ENCODE measurements at places on chromosomes 13 and 19. TPM values are rescaled to one million over a fixed set of nuclear protein-coding genes. Genes with fewer than 3 reads are reported as not detected.
A peak's percentile ranks its signal among the peaks of the same experiment; 100 is the strongest.

Gene KLF1
- 0.37 TPM for total RNA-seq

Gene HIPK4
- 0.15 TPM for total RNA-seq

Gene GSX1
- not detected for total RNA-seq

Gene CA11
- total RNA-seq: 102 TPM

DNA sequence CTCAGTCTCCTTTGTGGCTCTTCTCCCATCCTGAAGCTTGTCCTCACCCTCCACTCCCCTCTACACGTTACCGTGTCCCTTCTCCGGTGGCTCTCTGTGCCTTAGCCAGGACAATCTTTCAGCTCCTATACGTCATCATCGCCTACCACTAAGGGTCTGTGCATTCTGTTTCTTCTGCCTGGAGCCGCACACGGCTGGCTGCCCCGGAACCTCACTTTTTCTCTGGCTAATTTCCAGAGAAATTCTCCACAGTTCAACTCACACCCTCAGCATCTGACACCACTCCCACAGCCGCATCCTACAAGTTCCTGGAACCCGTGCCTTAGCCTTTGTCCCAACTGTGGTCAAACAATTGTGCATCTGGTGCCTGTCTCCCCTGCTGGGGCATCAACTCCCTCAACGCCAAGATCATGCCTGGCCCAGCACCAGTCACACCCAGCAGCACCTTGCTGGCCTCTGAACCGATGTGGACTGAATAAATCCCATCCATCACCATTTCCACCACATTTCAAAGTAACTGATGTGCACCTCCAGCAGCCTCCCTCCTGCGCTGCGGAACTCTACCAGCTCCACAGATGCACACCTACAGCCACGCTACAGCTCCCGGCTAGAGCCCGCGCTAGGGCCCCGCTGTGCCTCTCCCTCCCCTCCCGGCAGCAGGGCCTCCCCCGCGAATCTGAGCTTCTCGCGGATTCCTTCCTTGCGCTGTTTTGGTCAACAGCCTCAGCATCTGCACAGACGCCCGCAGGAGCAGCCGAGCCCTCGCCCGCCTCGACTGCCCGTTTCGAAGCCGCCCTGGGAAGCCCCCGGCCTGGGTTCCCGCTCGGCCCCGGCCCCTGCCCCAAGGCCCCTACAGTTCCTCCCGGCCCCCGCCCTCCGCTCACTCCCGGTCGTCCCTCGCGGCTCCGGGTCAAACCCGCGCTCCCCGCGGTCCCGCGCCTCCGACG, 689 bp downstream of the DCUN1D2 start:
- H3K4me1 ChIP-seq: peaks cover 6% of the 10 kb centered on the region
- H3K4me3 ChIP-seq: peak overlapping the region; percentile 89
- peaks cover 22% of the 10 kb centered on the region for H3K36me3 ChIP-seq

GRCh38 chr13:40986101-40986856, 32.8 kb downstream of the ELF1 start:
- no peak overlapping the region for H3K27ac ChIP-seq
- no peaks in the 10 kb centered on the region for H3K27me3 ChIP-seq
- H3K36me3 ChIP-seq: no peaks in the 10 kb centered on the region
- H3K4me3 ChIP-seq: no peak overlapping the region

DNA sequence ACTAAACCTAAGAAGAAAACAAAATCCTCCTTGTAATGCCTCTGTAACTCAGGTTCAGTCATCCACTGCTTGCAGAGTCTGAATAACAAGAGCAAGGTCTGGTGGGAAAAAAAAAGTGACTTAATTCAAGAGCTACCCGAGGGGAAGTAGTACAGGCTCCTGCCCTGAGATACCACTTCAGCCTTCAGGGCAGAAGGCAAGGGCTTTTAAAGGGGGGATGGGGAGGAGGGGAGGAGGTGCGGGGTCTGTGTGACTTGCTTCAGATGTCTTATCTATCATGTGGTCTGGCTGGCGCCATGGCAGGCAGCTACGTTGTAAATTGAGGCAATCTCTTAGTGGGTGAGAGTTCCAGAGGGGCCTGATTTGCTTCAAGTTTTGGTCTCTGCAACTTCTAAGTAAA, 66.7 kb downstream of the LRRC63 start:
- no peak overlapping the region for H3K4me3 ChIP-seq
- no peaks in the 10 kb centered on the region for H3K36me3 ChIP-seq
- peak; percentile 47 for DNase-seq
- H3K4me1 ChIP-seq: no peaks in the 10 kb centered on the region

DNA sequence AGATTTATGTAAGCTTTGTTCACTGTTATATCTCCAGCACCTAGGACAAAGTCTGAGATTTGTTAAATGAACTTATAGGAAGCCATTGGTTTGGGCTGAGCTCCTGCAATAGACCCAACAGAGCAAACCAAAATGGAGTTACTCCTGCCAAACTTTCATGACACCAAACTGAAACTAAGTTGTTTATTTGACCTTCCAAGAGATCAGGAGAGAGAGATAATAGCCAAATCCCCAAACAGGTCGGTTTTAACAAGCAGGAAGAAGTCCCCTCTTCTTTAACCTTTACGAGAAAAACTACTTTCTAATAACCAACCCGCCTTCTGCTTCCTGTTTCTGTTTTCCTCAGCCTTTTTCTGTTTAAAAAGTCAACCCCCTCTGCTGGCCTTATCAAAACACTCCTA, 54.9 kb upstream of the ATP12A start:
- H3K4me1 ChIP-seq: no peaks in the 10 kb centered on the region
- no peak overlapping the region for H3K27ac ChIP-seq
- H3K4me3 ChIP-seq: no peak overlapping the region
- no peak for DNase-seq

All from H9 (cell line).